Vagina (tissue), 2 donors: ENCODE measurements at places on chromosomes 2 and 18. TPM values are rescaled to one million over a fixed set of nuclear protein-coding genes. Genes with fewer than 3 reads are reported as not detected.

DNA sequence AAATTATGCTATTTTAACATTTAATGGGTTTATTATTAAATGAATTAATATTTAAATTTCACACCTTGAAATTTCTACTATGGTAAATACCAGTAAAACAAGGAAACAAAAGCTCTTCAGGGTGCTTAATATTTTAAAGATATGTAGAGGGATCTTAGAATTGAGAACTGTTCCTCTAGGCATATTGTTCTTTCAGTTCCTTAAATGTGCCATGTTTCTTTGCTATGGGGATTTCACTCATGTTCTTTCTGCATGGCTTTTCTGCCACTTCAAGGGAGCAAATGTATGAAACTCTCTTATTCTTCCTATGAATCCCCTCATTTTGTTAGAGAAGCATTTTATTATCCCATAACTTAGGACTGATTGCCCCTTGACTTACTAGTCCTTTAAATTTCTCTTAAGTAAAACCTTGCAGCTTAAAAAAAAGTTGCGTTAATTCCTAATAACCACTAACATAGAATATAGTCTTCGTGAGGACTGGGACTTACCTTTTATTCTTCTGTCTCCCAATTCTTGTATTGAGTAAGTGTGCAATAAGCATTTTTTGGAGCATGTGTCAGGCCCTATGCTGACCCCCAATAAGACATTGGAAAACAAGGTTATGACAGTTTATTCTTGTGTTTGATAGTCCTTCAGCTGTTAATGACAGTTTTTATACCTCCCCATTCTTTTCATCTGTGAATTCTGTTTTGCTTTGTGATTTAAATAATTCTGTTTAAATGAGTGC lies 95.7 kb downstream of the BIRC6 start:
- DNase-seq = no peak

- DNase-seq = no peak
These were observed 81.0 kb upstream of the BCL11A start for GRCh38 chr2:60634438-60634837.

The KCNS3 gene
- total RNA-seq = 20.1 TPM

The ASXL3 gene
- 5.9 TPM for total RNA-seq

The SATB2 gene
- total RNA-seq = 7.4 TPM

- no peak for DNase-seq
These were observed 232.8 kb downstream of the GLI2 start for GRCh38 chr2:120968307-120969015.

DNA sequence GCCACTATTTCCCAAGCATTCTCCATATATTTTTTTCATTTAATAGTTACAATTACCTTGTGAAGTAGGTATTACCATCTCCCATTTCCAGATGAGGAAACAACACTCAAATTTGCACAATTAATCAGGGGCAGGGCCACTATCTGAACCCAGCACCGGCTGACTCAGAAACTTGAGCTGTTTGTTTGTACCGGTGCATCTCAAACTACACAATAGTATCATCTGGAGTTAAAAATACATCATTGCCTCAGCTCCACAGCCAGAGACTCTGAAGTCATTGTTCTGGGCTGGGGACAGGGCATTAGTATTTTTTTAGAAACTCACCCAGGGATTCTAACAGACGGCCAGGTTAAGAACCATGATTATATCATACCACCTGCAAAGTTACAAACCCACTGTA lies 55.9 kb downstream of the CDCA7 start:
- DNase-seq = no peak

DNA sequence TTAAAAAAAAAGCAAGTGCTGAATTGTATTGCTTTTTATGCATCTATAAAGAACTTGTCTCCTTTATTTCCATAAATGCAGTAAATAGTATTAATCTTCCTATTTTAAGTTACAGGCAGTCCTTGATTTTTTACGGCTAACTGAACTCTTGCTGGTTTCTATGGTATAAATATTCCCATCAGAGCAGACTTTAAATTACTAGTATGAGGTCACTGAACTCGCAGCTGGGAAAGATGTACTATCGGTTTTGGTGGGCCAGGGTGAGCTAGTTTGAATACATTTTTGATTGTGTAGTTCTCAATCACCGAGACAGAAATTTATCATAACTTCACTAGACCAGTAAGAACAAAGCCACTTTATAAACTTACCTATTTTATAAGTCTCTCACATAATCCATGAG lies 20.9 kb upstream of the KDSR start:
- no peak for DNase-seq

The TMEM198 gene
- 1.5 TPM for total RNA-seq

The CLHC1 gene
- total RNA-seq = 4.7 TPM

- DNase-seq = no peak
These were observed at the start of gene CDH19 for GRCh38 chr18:66603941-66604627. Gene CDH19, minus strand, starts transcription at chr18:66604090. Its CDS starts 31,886 bp downstream, at chr18:66572204.

The ASB18 gene
- not detected for total RNA-seq

The DNAJC5G gene
- 1.5 TPM for total RNA-seq

DNA sequence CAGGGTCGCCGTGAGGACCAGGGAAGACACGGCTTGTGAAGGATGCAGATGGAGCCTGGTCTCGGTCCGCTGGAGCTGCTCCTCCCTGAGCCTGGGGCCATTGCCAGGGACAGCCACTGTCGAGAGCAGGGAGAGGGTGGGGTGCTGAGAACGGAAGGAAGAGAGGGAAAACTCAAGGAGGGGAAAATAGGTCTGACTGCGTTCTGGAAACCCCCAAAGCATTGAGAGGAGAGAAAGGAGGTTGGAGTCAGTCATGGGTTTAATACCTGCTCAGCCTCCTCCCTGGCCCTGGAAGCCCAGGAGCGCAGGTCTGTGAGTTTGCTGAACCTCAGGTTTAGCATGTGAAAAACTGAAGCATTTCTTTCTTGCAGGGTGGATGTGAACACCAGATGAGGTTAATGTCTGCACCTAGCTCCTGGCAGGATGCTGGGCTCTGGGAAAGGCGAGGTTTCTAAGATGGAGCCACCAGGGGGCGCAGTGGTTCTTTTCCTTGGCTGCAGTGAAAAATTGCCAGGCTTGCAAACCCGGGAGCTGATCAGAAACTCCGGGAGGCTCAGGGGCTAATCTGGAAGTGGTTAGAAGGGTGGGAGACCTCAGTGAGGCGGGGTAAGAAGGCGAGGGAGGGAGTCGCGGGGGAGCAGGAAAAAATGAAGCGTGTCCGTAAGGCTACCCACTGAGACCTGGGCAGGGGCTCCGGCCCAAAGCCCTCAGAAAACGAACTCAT lies 33.6 kb upstream of the RNF149 start:
- no peak for DNase-seq

GRCh38 chr18:48422947-48423378 lies 13.8 kb upstream of the ZBTB7C start:
- DNase-seq = no peak

DNA sequence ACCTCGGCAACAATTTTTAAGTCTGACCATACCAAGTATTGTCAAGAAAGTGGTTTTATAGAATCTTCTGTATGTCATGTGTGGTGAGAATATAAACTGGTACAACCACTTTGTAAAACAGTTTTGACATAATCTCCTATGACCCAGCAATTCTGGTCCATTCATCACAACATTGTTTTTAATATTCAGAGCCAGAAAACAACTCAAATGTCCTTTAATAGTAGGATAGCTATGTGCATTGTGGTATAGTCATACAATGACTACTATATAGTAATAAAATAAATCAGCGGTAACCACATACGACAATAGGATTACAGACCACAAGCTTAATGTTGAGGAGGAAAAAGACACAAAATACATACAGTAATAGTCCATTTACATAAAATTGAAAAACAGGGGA lies 175.2 kb upstream of the SPATS2L start:
- no peak for DNase-seq

DNA sequence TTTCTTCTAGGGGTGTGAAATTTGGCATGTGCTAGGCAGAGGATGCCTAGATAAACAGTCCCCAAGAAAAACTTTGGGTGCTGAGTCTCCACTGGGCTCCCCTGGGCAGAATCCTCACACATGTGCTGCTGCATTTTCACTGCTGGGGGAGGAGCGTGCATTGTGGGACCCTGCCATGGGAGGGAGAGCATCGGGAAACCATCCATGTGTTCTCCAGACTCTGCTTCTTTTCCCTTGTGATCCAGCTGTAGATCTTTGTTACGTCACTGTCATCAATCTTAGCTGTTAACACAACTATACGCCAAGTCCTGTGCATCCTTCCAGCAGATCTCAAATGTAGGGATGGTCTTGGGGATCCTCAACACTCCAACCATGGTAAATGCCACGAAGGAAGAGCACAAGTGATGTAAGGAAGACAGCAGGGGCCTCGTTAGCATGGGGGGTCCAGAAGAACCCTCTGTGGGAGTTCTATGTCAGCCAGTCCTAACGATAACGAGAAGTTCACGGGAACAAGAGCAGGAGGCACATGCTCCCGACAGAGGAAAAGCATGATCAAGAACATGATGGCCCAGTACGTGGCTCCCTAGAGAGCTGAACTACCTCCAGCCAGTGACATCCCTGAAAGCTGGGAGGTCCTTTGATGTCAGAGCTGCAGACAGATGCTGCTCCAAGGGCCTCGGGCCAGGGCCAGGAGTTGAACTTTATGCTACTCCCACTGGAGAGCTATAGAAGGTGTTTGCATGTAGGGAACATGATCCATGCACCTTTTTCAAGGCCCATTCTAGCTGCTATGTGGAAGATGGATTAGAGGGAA lies 41.1 kb upstream of the NPAS2 start:
- DNase-seq = no peak

DNA sequence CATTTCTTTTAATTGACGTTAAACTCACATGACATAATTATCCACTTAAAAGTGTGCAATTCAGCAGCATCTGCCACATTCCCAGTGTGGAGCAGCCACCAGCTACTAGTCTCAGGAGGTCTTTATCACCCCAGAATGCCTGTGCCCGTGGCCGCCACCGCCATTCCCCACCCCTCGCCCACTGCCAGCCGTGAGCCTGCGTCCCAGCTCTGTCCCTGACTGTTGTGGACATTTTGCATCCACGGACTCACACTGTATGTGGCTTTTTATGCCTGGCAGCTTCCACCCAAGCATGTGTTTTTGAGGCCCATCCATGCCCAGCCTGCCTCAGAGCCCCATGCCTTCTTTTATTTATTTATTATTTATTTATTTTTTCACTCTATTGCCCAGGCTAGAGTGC lies 9.2 kb downstream of the BOK start:
- no peak for DNase-seq

DNA sequence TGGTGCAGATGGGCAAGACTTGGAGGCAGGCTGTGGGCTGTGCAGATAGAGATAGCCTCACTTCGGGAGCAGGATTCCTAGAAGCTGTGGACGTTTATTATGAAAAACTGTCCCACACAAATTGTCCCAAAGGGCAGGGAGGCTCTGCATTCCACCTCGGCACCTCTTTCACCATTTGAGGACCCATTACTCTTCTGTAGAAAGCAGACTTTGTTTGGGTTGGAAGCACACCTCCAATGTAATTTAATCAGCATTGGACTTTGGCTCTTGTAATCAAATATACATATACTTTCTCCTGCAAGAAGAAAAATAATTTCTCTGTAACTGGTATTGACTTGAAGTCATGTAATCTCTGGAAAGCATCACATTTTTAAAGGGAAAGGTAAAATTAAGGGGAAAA lies 8.5 kb downstream of the ONECUT2 start:
- DNase-seq = no peak

GRCh38 chr2:109375131-109375561 lies 238.6 kb downstream of the SEPTIN10 start:
- peak; percentile 52 for DNase-seq

DNA sequence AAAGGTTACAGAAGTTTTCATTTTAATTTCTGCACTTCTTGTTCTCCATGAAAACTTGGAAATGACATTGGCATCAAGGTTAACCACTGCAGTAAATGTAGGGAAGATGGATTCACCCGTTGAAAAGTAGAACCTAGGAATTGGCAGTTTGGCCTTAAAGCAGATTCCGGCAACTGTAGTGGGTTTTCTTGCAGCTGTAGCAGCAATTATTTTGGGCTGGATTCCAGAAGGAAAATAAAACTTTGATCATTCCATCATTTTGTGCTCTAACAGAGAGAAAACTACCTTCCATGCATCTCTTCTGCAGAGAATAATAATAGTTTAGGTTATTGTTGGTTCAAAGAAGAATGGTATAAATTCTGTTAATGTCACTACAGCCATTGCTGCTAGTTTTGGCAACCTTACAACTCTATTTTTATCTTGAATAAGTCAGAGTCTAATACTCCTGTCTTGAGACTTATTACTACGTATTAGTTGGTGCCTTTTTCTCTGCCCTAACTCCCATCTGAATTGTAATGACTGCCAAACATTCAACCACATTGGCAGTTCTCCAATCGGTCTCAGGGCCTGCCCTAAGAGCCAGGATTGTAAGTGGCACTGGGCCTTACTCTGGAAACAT lies 178.1 kb upstream of the PIEZO2 start:
- DNase-seq = no peak

The UGT1A7 gene
- total RNA-seq = 4.9 TPM

The LCT gene
- total RNA-seq = not detected

GRCh38 chr2:40243581-40244187 lies 208.2 kb downstream of the SLC8A1 start:
- no peak for DNase-seq

- DNase-seq = no peak
These were observed 180.1 kb upstream of the OSR1 start for GRCh38 chr2:19538411-19538963.

The DOK6 gene
- total RNA-seq = 1.2 TPM

The TTN gene
- 2.0 TPM for total RNA-seq

The CYP1B1 gene
- total RNA-seq = 88.9 TPM

DNA sequence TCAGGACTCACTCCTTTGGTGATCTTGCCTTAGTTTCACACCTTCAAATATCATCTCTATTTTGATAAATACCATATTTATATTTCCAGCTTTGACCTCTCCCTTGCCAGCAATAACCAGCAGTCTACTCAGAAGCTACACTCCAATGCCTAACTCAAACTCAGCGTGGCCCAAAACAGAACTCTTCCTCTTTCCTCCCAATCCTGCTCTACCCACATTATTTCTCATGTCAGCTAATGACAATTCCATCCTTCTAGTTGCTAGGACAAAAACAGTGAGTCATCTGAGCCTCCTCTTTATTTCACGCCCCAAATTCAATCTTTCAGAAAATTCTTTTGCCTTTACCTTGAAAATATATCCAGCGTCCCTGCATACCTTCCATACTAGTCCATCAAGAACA lies 23.5 kb downstream of the CYRIA start:
- no peak for DNase-seq

The ZNF519 gene
- 5.6 TPM for total RNA-seq

GRCh38 chr18:7877609-7878008 lies 310.5 kb downstream of the PTPRM start:
- DNase-seq = no peak

- no peak for DNase-seq
These were observed 46.2 kb downstream of the E2F6 start for GRCh38 chr2:11419781-11420180.

GRCh38 chr2:124663645-124663997 lies 638.5 kb downstream of the CNTNAP5 start:
- DNase-seq = no peak

GRCh38 chr2:152418688-152419087 lies 83.7 kb downstream of the FMNL2 start:
- DNase-seq = no peak
